ENCODE measurements at places on chromosomes 7 and 10.

DNA sequence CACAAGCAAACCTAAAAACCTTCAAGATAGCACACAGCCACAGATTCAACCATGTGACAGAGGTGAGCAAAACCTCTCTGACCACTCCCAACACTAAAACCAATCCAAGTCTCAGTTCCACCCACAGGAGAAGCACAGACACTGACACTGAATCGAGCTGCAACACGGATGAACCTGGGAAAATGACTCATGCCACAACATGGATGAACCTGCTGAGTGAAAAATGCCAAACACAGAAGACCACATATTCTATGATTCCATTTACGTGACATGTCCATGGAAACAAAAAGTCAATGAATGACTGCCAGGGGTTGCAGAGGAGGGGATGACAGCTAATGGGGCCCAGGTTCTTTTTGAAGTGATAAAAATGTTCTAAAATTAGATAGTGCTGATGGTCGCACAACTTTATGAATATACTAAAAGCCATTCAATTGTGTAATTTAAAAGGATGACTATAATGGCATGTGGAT is 22.0 kb downstream of the CYTH3 start:
- no peak for DNase-seq

DNA sequence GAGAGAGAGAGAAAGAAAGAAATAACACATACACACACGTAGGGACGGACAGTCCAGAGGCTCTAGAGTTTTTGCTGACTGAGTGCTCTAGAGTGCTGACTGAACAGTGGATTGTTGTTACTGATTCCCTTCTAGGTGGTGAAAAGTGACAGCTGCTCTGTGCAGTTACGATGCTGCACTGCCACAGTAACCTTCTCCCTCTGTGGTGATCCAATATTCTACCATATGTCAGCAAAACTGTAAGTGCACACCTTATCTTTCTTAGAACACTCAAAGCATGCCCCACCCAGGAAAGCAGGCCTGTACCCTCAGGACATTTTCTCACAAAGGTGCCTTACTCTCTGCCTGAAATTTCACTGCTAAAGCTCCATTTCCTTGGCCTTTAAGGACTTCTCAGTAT is 1023.5 kb downstream of the TYW1 start:
- no peak for DNase-seq

GRCh38 chr10:93062514-93063143 is 2.0 kb downstream of the CYP26C1 start:
- no peak for DNase-seq

DNA sequence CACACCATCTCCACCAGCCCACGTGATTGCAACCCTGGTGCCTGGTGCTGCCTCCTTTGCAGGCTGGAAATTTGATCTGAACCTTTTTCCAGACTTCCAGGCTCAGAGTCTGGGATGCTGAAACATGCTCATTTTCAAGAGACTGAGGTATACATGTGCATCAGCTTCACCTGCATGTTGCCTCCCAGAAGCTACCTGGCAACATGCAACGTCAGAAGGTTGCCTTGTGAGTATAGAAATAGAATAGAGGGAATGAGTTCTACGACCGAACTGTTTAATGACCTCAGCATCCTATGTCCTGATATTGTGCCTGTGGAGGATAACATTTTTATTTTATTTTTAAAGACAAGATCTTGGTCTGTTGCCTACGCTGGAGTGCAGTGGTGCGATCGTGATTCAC is 1.9 kb upstream of the ZNF212 start:
- no peak for DNase-seq

GRCh38 chr7:99102809-99103690 is 40.9 kb downstream of the SMURF1 start:
- DNase-seq, result no peak

- DNase-seq, result no peak
Measured at GRCh38 chr7:67990003-67990402, 993.4 kb downstream of the TYW1 start.

DNA sequence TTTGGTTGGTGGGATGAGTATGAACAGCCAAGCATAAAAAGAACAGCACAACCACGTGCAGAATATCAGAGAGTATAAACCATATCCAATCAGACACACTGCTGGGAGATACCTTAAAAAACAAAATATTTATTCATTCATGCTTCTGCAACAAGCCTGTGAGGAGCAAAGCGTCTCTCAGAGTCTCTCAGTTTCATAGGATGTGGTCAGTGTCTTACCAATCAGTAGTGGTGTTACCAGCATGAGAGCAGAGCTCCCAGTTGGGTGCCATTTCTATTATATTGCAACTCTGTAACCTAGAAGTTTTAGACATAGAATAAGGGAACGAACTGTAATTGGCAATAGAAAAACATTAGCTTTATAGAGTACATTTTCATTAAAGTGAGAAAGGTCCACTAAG is 445.9 kb upstream of the LRRN3 start:
- DNase-seq, result no peak

GRCh38 chr10:14397066-14397465 is 66.3 kb upstream of the FRMD4A start:
- no peak for DNase-seq

DNA sequence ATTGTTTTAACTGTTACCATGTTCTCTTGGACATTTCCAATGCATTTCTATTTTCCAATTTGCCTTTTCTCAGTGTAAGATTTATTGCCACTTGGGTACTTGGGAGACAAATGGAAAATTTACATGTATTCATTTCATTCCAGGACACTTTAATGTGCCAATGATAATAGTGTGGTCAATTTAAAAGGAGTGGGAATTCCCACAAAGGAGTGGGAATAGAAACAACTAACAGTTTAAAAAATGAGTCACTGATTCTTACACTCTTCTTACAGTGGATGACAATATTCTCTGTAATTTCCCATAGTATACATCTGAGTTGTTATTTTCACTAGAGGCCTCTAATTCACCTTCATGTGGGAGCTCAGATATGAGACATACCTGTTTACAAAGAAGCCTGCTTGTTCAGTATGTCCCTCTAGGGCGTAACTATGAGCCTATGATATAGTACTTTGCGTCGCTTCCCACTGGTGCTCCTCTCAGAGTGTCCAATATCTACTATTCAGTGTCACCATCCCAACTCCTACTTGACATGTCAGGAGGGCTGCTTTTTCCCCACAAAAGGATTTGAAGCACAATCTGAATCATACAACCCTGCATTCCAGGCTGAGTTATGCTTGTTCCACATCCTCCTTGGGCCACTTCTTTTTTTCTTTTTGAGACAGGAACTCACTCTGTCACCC is 301.3 kb downstream of the PHTF2 start:
- DNase-seq, result no peak

DNA sequence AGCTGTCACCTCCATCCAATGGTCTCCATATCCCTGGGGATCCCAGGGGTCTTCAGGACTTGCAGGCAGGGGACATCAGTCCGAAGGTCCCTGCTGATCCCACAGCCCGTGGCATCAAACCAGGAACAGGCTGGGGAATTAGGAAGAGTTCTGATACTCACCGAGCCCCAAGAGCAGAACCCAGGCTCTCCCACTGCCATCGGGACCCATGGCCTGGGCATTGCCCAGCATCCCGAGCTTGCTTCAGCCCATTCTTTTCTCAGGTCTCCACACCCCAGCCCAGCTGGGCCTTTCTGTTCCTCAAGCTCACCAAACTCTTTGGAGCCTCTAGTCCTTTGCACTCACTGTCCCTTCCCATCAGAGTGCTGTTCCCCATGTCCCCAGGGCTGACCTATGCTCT is 280.9 kb downstream of the GRID1 start:
- no peak for DNase-seq

GRCh38 chr7:65453341-65454030 is 79.8 kb downstream of the ZNF92 start:
- DNase-seq, result no peak

- peak; percentile 39 for DNase-seq
Measured at GRCh38 chr7:101058355-101058754, 26.9 kb upstream of the TRIM56 start.

GRCh38 chr10:123043409-123043925 is 34.7 kb downstream of the ACADSB start:
- peak; percentile 18 for DNase-seq

GRCh38 chr10:22259280-22259679 is 41.5 kb upstream of the EBLN1 start:
- no peak for DNase-seq

DNA sequence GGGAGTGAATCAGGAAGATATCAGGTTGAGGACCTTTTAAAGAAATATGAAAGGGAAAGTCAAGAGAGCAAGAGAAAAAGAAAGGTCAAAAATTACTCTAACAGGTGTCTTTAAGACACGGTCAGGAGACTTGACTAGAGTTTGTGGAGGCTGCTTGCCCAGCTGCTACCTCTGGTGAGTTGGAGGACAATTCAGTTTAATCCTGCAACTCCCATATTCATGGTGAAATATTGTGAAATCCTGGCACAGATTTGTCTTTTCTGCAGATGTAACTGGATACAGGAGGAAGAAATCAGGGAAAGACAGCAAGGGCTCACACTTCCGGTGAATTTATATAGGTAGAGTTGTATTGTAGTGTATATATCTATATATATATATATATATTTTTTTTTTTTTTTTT is 93.5 kb downstream of the AKAP9 start:
- DNase-seq, result no peak

GRCh38 chr10:109219935-109220605 is 703.2 kb downstream of the XPNPEP1 start:
- DNase-seq, result no peak

DNA sequence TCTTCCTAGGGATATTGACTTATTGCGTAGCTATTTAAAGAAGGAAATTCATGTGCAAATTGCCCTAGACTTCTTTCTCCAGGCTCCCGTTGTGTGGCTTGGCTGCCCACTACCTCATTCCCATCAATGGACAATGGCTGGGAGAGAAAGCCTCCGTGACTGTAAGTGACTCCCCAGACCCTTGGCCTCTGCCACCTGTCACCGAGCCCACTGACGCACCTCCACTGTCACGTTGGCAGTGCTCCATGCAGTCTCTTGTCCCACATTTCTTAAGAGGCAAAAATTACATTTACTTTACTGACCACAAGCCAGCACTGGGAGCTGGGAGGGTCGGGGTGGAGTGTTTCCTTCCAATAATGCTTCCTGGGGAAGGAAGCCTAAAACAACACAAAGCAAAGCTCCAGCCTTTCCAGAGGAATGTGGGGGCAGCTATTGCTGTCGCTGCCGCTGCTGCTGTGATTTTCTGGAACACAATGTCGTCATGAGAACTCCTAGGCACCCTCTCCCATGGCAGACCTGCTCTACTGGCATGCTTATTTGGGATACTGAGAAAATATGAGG is 89.7 kb upstream of the STEAP1B start:
- DNase-seq, result no peak

- peak; percentile 53 for DNase-seq
Measured at GRCh38 chr10:24952707-24953645, 570 bp upstream of the PRTFDC1 start.

DNA sequence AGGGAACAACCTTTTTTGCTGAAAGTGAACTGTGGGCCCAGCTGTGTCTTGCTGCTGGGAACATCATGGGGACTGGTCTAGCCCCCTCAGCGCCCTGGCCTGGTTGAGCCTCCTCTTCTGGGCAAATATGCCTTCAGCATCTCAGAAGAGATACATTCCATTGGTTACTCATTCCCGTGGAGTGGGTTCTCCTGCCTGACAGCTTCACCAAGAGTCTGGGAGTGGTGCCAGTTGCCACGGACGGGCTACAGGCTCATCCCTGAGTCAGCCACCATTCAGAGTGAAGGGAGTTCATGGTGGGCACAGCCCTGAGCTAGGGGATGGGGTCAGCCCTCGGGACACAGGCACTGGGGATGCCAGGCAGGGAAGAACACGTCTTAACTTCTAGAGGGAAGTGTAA is 81.9 kb downstream of the RAMP3 start:
- DNase-seq, result no peak

DNA sequence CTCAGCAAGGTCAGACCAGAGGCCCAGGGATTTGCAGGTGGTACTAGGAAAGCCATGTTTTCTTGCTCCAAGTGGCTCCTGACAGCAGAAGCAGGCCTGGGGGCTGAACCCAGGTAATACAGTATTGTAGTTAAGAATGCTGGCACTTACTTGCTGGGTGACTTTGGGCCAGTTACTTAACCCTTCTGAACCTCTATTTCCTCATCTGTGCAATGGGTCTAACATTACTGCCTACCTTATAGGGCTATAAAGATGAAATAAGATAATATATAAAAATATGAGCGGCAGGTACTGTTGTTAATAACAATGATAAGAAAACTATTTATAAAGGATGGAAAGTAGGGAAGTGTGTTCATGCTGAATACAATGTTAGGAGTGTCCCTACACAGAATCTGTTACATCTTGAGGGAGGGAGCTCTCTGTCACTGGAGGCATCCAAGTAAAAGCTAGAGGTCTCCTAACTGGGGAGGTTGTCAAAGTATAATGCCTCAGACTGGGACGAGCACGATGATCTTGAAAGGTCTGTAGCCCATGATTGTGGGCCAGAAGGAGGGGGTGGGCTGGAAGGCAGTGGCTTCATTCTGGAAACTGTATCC is 26.9 kb downstream of the ADAMTS14 start:
- DNase-seq, result no peak

- DNase-seq, result no peak
Measured at GRCh38 chr10:3464760-3465405, 292.3 kb upstream of the PITRM1 start.
